ENCODE measurements at places on chromosomes 7 and 10.

GRCh38 chr7:53101026-53101425 is 65.6 kb downstream of the POM121L12 start:
- no peak for DNase-seq

GRCh38 chr7:68425377-68425776 is 1172.9 kb upstream of the AUTS2 start:
- DNase-seq = peak; percentile 56

DNA sequence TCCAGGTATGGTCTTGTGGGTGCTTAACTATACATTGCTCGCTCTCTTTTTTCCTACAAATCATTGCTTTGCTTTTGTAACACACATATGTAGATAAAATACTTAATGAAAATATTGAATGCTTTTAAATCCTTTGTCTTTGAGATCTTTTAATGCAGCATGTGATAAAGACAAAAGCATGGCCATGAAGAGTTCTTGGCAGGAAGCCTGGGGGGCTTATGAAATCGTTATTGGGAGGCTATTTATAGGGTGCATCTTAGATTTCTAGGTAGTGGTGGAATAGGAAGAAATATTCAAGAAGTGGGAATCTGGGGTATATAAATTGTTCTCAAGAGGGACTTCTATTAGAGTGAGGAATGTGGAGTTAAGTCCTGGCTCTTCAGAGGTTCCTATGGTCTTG is 21.9 kb downstream of the UBE2D1 start:
- DNase-seq = no peak

DNA sequence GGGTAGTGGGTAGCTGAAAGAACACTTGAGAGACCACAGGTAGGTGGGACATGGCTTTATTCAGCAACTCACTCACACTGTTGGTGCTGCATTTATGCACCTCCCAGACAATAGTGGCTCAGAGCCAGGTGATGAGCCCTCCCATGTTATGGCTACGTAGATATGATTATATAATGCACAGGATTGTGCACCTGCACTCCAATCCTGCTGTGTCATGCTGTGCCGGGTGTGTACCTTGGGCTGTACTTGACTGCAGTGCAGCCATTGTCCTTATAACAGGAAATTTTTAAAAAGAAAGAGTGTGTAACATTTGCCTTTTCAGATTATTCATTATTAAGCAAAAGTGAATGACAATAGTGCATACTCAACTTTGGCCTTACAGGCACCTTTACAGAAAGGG is 366.1 kb upstream of the BMPER start:
- no peak for DNase-seq

DNA sequence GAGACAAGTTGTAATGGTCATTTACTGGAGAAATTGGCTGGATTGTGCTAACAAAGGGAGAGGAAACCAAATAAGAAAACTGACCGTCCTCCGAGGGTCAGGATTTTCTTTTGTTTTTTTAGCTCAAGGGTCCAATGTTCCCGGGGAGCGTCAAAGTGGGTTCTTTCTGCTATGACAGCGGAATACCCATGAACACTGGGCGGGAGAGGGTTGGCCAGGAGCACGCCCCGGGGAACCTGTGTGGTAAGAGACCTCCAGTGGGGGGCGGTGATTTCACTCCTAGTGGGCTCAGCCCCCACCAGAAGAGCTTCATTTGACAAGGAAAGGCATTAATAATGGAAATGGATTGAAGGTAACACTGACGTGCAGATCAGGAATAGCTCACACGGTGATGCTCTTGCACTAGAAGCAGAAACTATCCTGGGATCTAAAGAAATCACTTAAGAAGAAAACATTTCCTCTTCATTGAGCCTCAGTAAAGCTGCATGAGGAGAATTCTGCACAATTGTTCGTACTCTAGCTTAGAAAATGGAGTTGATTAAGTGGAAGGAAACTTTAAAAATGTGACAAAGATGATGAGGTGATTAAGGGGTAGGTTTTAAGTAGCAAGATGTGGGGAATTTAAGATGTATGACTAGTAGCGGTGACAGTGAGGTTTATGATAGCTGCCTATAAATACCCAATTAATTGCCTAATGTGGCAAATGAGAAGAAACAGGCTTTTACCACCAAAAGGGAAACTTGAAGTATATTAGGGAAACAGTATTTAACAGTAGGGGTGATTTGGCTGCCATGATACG is 627.2 kb downstream of the SUGCT start:
- DNase-seq = no peak

DNA sequence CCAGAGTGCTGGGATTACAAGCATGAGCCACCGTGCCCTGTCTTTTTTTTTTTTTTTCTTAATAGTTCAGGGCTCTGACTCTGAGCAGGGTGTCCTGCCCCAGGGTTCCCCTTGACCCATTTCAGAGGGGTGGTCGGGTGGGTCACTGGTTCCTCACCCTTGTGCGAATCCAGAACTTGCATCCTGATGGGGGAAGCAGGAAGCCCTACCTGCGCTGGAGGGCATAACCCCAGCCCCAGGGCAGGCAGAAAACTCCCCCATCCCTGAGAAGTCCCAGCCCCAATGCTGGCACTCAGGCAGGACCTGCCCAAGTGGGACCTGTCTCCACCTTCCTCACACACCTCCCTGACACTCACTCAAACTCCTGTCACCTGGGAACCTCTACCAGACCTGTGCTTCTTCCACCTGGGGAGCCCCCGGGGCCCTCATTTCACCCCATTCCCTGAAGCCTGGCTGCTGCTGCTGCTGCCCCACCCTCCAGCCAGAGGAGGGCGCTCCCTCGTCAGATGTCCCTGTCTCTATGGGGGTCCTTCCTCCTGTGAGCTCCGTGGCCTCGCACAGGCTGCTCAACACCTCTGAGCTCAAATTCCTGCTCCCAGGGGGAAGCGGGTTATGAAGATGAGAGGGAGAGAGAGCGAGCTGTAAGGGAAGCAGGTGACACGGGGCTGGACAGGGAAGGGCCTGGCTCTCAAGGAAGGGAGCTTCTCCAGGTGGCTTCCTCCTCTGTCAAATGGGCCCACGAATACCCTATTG is 15.1 kb upstream of the ZNF273 start:
- DNase-seq = peak; percentile 11

DNA sequence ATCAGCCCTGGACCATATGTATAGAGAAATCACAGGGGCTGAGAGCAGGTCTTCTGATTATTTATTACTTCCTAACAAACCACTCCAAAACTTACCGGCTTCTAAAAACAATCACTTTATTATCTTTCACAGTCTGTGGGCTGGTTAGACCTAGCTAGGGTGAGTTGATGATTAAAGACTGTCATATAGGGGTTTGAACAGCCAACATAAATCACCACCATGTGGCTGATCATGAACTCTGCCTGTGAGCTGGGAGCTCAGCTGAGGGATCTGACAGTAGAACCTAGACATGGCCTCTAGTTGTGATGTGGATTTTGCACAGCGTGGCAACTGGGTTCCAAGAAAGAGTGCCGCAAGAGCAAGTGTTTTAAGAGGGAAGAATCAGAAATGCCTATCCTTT is 305.4 kb downstream of the CSTF2T start:
- no peak for DNase-seq

- DNase-seq = no peak
These were observed 242.6 kb upstream of the ZNF32 start for GRCh38 chr10:43891241-43891640.

DNA sequence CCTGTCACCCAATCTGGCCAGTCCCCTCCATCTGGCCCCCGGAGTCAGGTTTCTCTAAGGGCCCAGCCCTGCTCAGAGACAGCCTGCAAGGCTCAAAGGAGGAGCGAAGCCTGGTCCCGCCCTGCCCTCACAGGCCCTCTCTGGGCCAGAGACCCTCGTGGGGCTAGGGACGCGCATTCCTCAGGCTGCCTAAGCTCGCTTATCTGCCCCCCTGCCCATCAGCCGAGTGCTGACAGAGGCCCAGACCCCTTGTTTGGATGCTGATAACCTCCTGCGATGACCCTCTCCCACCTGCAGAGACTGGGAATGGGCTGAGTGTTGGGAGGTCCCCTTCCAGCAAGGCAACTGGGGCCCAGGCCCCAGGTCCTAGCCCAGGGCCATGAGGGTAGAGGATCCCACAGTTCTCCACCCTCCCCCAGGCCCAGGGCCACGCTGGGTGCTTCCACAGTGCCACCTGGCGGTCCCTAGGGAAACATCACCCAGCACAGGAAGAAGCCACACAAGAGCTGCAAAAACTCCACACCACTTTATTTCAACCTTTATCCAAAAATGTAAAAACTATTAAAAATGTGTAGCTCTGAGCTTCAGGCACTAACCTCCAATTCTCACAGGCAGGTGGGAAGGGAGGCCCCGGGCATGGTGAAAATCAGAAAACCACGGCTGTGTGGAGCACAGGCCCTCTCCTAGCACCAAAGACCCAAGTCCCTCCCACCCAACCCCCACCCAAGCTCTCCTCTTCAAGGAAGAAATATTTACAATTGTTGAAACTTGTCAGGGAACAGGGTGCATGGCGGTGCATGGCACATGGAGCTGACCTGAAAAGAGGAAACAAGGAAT is 2.2 kb downstream of the NPM3 start:
- peak; percentile 74 for DNase-seq

GRCh38 chr10:78200686-78201085 is 167.0 kb downstream of the RPS24 start:
- DNase-seq = no peak

- DNase-seq = no peak
These were observed 7.5 kb downstream of the MRPL32 start for GRCh38 chr7:42939457-42940240.

- DNase-seq = no peak
These were observed 40.5 kb upstream of the GSAP start for GRCh38 chr7:77456696-77457095.

- DNase-seq = no peak
These were observed 74.3 kb downstream of the TMEM26 start for GRCh38 chr10:61378865-61379264.

GRCh38 chr7:143924851-143925250 is 10.2 kb upstream of the OR2F2 start:
- no peak for DNase-seq

DNA sequence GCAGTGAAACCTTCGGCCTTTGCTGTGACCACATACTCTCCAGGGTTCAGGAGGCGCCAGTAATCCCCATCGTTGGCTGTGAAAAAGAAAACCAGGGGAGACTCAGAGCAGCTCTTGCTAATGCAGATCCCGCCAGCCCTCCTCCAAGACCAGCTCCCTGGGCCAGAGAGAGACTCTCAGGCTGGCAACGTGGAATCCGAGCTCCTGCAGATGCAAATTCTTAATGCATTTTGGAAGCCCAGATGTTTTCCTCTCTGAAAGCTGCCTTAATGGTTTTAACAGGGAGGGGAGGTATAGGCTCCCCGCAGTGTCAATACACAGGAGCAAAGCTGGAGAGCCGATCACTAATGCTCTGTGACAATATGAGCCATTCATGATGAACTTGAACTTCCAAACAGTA is 80.8 kb downstream of the GPR26 start:
- no peak for DNase-seq

- DNase-seq = peak; percentile 19
These were observed 27.0 kb downstream of the MMD2 start for GRCh38 chr7:4931943-4932342.

- DNase-seq = no peak
These were observed 65.8 kb downstream of the RHOBTB1 start for GRCh38 chr10:60878224-60878623.

Measured in NCI-H524 (cell line).